ENCODE measurements at places on chromosomes 2 and 18.
A peak's percentile ranks its signal among the peaks of the same experiment; 100 is the strongest.

DNA sequence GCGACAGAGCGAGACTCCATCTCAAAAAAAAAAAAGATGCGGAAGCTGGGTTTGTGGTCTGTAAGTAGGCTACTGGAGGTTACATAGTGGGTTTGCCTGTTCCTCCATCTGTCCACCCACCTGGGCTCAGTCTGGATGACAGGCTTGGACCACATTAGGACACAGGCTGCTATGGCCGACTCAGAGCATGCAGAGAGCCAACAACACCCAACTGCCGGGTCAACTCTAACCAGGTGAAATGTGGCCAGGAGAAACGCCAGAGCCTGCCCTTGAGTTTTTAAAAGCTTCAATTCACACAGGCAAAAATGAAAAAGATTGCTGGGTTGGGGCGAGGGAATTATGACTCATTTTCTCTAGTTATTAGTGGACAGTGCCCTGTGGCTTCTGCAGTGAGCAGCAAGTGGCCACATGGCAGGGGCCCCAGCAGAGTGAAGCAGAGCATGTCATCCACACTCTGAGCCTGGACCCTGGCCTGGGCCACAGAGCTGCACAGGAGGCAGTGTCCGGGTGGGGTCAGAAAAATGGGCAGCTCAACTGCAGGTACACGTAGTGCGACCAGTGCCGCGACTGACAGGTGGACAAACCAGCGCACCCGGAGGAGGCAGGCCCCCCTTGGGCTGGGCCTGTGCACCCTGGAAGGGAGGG lies 67.4 kb downstream of the BIN1 start:
- no peak for DNase-seq

DNA sequence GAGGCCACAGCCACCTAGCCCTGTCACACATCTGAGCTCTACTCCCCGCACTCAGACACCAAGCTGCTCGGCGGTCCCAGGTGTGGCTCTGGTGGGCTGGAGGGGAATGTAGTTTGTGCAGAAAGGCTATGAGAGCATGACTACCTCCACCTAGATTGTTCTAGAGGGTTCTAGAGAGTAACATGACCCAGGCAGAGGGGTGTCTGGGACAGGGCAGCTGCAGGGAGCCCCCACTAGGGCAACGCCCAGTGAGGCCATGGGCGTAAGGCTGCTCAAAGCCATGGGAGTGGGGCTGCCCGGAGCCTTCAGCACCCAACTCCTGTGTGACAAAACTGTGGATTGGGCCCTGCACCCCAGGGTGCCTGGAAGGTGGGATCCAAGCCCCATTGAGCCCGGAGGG lies 511.4 kb upstream of the MYT1L start:
- DNase-seq: no peak

DNA sequence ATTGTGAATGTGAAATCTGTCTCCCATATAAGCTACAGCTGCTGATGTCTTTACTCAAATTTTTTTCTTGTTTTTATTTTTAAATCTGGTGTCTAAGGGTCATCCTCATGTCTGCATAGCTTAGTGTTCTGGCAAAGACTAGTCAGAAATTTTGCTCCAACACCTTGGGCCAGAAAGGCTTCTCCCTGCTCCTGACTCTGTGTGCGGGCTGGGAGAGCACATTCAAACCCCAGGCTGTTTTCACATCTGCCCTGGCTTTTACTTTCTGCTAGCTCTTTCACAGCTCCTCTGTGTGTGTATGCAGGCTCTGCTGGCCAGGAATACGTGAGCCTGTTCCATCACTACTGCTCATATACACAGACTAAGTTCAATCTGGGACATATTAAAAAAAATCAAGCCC lies 102.9 kb upstream of the RIOK3 start:
- DNase-seq: no peak

DNA sequence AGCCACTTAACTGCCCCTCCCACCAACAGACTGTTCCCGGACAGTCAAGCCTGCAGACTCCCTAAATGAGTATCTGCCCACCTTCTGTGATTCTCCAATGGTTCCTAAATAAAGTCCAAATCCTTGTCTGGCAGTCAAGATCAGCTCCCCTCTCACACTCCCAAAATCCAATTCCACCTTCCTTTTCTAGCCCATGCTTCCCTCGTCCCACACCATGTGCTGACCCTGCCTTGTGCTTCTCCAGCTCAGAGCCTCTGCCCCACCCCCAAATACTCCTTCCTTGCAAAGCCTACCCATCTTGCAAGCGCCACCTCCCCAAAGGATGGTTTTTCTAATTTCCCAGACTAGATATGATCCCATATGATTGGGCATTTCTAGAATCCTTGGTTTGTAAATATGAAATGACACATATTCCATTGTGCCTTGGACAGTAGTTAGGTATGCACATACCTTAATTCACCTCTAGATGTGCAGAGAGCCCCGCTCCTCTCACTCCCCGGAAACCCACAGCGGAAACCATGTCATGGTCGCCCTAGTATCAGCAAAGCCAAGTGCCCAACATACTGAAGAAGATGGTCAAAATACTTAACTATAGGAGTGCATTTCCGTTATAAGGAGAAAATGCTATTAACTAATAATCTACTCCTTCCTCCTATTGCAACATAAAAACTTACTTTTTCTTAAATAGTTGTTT lies 97.2 kb downstream of the KCTD1 start:
- DNase-seq: no peak

GRCh38 chr2:131521961-131522781 lies 5.5 kb upstream of the CCDC74A start:
- DNase-seq: peak; percentile 43

GRCh38 chr2:201280191-201281040 lies 20.1 kb downstream of the CASP8 start:
- no peak for DNase-seq

- no peak for DNase-seq
Observed at GRCh38 chr2:217267758-217268157, 407.9 kb upstream of the TNP1 start.

DNA sequence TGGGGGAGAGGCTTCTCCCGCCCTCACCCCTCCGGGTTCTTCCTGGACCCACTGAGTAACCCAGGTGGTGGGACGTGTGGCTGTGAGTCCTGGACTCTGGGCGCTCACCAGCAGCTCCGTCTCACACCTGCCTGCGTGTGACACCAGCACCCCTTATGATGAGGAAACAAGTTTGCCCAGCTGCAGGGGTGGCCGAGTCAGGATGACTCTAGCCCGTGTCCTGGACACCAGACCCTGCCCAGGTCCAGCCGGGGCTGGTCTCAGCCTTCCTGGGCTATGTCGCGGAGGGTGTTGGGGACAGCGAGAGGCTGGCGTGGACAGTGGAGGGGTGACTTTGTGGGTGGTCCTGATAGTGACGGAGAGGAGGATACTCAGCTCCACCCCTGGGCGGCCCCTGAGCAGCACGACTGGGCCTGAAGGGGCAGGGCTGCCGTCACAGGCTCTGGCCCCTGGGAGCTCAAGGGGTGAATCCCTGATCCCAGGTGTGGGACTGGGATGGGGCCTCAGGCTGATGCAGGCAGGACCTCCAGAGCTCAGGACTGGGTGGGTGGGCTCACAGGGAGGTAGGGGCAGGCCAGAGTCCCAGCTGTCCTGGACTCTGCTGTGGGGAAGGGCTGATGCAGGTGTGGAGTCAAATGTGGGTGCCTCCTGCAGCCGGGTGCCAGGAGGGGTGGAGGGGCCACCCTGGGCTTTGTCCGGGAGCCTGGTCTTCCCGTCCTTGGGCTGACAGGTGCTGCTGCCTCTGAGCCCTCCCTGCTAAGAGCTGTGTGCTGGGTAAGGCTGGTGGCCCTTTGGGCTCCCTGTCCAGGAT lies 3.7 kb downstream of the GPR35 start:
- DNase-seq: no peak

DNA sequence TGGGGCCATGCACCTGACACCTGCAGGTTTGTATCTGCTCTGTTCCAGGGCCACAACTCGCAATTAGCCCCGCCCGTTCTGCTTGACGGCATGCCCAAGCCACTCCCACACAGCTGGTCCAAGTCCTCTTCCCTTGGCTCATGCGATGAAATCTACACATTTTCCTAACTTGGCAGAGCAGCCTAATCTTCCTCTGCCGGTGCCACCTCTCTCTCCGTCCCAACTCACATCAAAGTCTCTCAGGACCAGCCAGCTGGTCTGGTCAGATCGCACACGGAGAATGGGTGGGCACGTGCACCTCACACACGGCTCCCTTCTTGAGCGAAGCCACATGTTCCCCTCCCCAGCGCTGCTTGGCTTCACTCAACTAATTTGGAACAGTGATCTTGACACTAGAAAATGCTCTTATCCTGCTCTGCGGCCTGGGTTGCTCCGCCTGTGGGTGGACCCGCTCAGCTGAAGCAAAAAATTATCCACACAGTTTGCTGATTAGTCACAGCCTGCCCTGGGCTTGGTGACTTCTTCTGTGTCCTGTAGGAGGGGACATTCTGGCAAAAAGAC lies 176.7 kb downstream of the NRP2 start:
- DNase-seq: no peak

DNA sequence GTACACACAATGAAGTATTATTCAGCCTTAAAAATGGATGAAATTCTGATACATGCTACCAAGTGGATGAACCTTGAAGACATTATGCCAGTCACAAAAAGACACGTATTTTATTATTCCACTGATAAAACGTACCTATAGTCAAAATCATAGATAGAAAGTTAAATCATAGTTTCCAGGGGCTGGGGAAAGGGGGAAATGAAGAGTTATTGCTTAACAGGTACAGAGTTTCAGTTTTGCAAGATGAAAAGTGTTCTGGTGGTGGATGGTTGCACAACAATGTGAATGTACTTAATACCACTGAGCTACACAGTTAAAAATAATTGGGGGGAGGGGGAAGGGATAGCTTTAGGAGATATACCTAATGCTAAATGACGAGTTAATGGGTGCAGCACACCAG lies 279.0 kb upstream of the STON1 start:
- no peak for DNase-seq

DNA sequence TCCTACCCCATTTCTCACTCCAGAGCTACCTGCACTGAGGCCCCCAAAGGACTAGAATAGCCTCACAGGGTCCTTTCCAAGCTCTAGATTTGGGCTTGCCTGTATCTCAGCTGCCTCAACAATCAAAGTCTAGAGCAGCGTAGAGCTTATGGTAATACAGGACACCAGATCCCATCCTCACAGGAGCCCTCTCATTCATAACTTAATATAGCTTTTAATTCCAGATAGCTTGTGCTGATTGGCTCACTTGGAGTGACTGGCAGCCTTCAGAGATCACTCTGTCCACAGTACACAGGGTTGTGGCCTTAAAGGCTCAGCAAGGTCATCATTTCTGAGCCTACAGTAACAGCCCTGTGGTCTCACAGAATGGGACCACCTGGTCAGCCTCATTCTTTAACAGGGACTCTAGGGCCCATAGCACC lies 51.4 kb downstream of the ZFP36L2 start:
- DNase-seq: no peak

- no peak for DNase-seq
Observed at GRCh38 chr2:157420771-157421323, 23.0 kb downstream of the CYTIP start.

GRCh38 chr2:241288324-241288888 lies 27.1 kb downstream of the HDLBP start:
- no peak for DNase-seq

- no peak for DNase-seq
Observed at GRCh38 chr2:134284119-134284670, 30.3 kb downstream of the MGAT5 start.

DNA sequence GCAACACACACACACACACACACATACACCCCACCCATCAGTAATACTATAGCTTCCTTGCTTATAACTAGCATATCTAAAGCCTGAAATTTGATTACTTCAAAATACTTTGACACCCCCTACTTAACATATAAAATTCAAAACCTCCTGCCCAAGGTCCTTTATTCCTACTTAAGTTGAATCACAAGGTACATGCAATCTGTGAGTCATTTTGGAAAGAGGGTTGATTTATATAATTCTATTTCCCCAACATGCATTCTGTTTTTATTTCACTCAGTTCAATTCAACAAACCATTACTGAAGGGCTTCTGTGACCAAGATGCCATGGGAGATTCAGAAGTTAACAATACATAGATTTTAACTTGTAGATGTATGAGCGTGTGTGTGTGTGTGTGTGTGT lies 420.7 kb downstream of the METTL4 start:
- DNase-seq: no peak

DNA sequence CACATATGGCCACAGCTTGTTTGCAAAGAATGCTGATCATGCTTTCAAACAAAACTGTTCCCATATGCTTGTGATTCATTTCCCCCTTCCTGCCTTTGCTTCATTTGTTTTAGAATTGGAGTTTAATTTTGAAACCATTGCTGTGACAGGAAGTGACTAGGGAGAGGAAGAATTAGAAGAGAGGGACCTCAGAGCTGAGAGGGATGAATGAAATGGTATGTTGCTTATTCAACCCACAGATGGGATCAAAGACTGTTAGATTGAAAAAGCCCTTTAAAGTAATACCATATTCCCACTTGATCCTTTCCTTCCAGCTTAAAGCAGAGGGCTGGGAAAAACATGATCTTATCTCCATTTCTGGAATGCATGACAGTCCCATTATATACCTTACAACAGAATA lies 106.2 kb upstream of the RNF152 start:
- no peak for DNase-seq

DNA sequence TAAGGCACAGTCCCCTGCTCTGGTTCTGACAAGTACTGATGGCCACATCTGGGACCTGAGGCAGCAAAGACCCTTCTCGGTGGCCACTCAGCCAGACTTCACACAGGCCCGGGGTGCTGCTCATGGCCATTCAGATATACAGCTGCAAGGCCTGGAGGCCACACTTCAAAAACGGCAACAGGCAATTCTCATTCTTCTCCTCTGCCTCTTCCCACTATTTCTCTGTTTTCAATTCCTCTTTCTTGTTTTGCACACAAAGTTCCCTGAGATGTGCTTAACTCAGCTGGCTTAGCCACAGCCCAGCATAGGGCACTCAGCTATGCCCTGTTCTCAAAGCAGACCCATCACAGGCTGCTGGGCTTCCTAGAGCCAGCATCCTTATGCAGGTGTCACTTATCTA lies 29.9 kb downstream of the PTPN18 start:
- DNase-seq: peak; percentile 66

- DNase-seq: no peak
Observed at GRCh38 chr18:40678318-40678717, 1276.7 kb upstream of the PIK3C3 start.

- no peak for DNase-seq
Observed at GRCh38 chr2:149732001-149732685, 144.6 kb upstream of the MMADHC start.

GRCh38 chr18:50275503-50276036 lies 5.8 kb downstream of the MBD1 start:
- no peak for DNase-seq

- no peak for DNase-seq
Observed at GRCh38 chr2:214856137-214856536, 46.7 kb upstream of the BARD1 start.

DNA sequence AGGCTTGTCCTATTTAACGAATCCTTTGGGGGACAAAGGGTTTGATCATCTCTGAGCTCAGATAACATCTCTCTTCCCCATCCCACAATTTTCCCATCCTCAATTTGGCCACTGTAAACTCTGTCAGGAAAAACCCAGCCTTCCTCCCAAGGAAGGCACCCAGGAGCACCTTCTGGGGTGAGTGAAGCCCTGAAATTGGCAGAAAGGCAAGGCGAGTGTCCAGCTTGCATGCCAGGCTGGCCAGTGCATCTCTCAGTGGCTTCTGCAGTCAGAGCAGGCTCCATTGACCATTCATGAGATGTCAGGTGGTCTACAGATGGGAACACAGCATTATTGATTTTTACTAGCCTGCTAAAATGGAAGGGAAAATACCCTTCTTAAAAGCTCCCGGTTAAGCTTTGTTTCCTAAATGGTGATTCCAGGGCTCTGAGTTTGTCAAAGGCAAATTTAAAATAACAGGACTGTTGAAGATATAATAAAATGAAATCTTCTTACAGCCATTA lies 83.2 kb upstream of the BOD1L2 start:
- no peak for DNase-seq

GRCh38 chr2:38515155-38516074 lies 87.3 kb downstream of the HNRNPLL start:
- DNase-seq: no peak
